Amygdala (tissue), 56 donors: ENCODE measurements at places on chromosomes 4 and X.

- no peak for DNase-seq
These were observed 90.7 kb upstream of the SORBS2 start for GRCh38 chr4:185902654-185903053.

GRCh38 chr4:23333946-23334878 lies 555.6 kb downstream of the PPARGC1A start:
- no peak for DNase-seq

GRCh38 chr4:5374994-5375393 lies 323.7 kb downstream of the STK32B start:
- DNase-seq: no peak

DNA sequence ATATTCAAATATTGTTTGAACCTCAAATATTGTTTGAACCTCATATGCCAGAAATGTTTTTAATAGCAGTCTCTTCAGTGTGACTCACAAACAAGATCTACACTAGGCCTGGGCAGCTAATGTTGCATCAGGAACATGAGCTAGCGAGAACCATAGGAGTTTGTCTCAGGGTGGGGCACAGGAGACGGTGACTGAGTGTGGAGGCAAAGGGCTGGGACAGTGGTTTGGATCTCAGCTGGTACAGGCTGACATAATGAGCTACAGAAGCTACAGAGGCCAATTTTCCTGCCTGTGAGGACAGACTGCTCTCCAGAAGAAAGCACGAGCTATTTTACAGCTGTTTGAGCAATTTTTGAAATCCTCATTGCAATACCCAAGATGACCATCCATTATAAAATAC lies 224.7 kb downstream of the CENPC start:
- DNase-seq: no peak

DNA sequence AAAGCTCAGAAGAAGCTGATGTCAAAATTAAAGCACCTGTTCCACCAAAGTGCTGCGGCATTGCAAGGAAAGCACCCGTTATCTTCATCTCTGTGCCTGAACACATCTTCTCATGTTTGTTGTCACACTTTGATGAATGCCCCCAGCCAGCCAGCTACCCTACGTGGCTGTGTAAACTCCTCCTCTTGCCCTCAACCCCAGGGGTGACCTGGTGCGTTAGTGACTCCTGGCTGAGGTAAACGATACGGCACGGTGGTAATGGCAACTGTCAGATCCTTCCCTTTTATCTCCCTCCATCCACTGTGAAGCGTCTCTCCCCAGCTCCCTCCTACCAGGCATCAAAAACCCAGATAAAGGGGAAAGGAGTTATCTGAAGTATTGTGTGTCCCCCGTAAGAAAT lies 90.6 kb upstream of the WWC2 start:
- DNase-seq: no peak

DNA sequence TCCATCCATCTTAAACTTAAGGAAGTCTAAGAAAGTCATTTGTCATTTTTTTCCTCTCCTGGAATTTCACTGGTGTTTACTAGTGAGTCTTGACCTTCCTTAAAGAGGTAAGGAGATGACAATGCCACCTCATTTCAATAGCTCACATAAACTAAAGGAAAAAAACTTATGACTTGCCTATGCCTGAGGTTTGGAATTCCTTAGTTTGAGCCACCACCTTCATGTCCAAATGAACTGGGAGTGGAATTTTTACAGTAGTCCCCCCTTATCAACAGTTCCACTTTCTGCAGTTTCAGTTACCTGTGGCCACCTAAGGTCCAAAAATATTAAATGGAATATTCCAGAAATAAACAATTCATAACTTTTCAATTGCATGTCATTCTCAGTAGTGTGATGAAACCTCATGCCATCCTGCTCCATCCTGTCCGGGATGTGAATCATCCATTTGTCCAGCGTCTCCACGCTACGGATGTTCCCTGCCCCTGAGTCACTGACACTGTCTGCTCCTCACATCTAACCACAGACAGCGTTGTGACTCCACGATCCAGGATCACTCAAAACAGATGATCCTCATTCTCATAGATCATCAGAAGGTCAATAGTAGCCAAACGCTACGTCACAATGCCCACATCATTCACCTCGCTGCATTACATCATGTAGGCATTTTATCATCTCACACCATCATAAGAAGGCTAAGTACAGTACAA lies 177.4 kb downstream of the SH3KBP1 start:
- DNase-seq: no peak

DNA sequence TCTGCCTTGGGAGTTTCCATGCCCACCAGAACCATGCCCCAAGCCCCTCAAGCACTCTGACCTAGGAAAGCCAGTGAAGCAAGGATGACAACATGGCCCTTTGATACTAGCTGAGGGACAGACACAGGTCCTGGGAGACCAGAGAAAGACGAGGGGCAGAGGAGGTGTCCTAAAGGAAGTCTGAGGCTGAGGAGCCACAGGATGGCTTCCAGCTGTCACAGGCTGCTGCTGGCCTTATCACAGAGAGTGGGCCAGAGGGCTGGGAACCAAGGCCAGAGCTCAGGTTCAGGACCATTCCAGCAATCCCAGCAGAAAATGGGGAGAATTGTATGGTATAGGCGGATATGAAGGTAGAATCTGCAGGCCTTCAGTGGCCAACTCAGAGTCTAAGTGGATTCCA lies 31.7 kb upstream of the MSANTD1 start:
- DNase-seq: no peak

- no peak for DNase-seq
These were observed 4.8 kb downstream of the ADAMTS3 start for GRCh38 chr4:72564184-72564583.

GRCh38 chrX:111254896-111255693 lies 15.2 kb downstream of the CAPN6 start:
- DNase-seq: no peak
